ENCODE measurements at places on chromosomes 4 and X.

DNA sequence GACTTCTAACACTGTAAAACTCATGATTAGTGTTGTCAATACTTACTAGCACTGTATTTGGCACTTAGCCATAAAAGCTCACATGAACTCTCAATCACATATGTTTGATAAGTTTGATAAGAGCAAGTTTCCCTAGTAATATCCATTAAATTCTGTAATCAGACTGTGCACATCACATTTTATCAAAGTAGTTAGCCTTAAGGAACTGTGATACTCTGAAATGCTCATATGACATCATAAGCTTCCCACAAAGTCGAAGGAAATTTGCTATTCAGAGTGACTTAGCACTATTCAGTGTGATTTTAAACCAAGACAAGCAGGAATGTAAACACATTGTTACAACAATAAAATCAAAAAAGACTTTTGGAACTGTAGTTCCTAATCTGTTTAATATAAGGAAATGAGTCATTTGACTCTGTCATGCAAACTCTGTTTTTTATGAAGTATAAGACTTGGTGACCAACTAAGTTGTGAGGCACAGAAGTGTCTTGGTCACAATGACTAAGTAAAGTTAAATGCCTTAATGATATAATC is 6.7 kb downstream of the SLC7A11 start:
- no peak for DNase-seq

DNA sequence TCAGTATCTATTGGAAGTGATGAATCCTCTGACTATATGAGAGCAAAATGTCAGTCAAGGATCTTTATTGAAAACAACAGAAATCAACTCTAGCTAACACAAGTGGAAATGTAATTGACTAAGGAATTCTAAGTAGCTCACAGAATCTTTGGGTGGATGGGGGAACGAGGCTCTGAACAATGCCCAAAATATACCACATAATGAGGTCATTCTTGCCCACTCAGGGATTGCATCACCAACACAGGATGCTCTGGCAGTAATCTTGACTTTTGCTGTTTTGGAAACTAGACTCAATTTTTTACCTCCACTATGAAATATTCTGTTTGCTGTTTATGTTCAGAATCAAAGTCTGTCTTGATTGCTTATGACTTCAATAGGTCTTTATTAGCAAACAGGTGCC is 127.4 kb upstream of the UNC5C start:
- no peak for DNase-seq

GRCh38 chr4:121236353-121237068 is 72.4 kb upstream of the TNIP3 start:
- no peak for DNase-seq

GRCh38 chrX:38400389-38400910 is 48.0 kb downstream of the OTC start:
- DNase-seq = no peak

- no peak for DNase-seq
These were observed 47.8 kb downstream of the CRLF2 start for GRCh38 chrX:1164322-1165288.

DNA sequence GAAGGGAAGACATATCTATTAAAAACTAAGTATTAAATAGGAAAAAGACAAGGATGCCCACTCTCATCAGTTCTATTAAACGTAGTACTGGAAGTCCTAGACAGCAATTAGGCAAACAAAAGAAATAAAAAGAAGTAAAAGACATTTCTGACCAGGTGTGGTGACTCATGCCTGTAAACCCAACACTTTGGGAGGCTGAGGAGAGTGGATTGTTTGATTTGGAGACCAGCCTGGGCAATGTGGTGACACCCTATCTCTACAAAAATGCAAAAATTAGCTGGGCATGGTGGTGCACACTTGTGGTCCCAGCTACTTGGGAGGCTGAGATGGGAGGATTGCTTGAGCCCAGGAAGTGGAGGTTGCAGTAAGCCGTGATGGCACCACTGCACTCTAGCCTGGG is 1071.8 kb downstream of the FAT4 start:
- DNase-seq = no peak

DNA sequence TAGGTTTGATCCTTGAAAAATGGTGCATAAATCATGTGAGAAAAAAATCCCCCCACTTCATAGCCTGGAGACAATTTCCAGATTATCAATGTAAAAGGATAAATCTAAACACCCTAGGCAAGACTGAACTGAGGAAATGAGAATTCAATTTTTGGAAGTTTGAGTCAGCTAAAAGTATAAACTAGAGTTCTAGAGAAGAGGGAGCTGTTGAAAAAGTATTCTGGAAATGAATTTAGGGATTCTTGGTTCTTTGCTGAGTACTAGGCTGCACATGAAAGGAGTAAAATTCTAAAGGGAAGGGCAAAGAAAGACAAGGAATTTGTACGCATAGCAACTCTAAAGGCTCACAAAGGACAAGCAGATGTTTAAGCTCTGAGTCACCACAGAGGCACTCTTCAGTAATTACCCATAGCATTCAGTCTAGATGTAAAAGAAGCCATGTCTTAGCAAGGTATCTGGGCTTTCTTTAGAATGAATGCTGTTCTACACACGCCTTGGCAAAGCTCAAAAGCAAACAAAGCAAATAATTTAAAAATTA is 896.5 kb downstream of the PDHA2 start:
- no peak for DNase-seq

GRCh38 chrX:22165732-22166457 is 106.8 kb upstream of the CBLL2 start:
- no peak for DNase-seq

GRCh38 chrX:69138512-69138911 is 26.7 kb downstream of the PJA1 start:
- no peak for DNase-seq

DNA sequence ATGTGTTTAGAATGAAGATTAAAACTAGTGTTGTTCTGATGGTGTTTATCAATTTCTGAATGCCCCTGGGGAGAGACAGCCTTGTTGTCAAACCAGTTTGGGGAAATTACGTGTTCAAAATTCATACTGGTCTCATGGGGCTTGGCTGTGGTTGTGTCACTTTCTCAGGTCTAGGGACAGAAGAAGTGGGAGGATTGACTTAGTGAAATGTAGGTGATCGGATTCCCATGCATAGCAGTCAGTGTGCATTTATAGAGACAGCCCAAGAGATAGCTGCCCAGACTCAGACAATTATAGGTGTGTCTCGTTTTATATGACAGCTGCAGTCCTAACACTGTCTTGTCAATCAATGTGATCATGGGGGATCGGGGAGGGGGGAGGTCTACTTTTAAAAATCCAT is 94.4 kb upstream of the CLCN4 start:
- DNase-seq = no peak

- DNase-seq = no peak
These were observed 11.2 kb upstream of the TAB3 start for GRCh38 chrX:30900227-30900626.

- no peak for DNase-seq
These were observed 332.8 kb downstream of the GASK1B start for GRCh38 chr4:157840034-157840433.

DNA sequence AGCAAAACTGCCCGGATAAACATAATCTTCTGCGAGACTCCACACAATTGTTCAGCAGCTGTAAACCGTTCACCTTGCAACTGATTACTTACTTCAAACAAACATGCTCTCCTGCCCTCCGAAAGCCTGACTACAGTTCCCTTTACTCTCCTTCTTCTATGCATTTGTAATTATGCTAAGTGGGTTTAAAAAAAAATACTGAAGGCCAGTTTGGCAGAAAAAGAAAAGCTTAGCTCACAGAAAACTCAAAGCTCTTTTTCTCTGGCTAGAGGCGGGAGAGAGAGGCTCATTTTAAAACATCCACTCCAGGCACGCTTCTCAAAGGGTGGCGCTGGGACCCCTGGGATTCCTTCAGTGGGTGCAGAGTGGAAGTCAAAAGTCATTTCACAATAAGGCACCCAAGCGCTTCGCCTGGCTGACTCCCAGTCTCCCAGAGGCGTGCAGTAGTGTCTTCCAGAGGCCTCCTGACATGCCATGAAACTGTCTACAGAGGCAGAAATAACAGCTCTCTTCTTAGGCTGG is 1.9 kb downstream of the DHRSX start:
- DNase-seq = no peak

- DNase-seq = no peak
These were observed 366.7 kb upstream of the FAM241A start for GRCh38 chr4:111778543-111778942.

DNA sequence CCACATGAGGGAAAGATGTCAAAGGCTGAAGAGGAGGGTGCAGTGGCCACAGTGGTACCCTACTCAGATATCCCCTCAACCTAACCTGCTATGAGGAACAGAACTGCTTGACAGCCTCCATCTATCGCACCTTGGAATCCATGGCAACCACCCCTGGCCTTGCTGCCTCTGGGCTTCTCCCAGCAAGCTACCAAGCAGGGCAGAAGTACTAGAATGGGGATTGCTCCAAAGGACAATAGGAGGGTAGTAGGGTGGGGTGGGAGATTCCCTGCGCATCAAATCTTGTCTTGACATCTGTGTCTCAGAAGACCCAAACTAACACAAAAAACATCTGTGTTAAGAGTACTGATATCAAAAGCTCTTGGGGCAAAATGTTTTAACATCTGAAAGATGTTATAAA is 118.2 kb downstream of the FBXW7 start:
- DNase-seq = no peak

- DNase-seq = no peak
These were observed 48.2 kb upstream of the CDKN2AIP start for GRCh38 chr4:183396227-183396637.

DNA sequence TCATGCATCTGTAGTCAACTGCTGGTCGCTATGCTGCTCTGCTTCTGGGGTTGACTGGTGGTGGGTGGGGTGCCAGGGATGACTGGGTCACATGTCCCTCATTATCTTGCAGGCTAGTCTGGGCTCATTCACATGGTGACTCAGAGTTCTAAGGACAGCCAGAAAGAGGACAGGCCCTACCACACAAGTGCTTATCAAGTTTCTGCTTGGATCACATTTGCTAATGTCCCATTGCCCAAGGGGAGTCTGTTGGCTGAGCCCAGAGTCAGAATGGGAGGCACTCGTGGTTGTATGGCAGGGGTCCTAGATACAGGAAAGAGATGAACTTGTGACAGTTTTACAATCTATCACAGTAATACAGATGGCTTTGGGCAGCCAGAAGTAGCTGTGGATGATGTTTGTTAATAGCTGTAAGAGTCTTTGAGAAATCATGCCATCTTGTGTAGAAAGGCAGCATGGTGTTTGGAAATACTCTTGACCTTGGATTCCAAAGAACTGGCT is 221.3 kb downstream of the GPAT3 start:
- DNase-seq = no peak

DNA sequence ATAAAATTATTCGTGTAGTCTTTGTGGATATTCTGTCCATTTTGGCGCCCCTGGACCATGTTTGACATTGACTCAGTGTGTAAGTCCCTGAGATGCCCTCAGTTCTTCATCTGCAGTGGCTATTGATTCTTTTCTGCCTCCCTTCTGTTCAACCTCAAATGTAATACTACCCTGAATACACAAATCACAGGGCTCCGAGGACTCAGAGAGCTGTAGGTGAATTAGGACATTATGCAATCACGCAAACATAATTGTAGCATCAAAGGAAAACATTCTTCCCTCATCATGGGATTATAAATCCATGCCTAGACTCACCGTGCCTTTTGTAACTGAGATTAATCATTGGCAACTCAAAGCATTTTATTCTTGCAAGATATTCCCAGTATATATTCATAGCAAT is 161.4 kb upstream of the PACRGL start:
- DNase-seq = no peak

DNA sequence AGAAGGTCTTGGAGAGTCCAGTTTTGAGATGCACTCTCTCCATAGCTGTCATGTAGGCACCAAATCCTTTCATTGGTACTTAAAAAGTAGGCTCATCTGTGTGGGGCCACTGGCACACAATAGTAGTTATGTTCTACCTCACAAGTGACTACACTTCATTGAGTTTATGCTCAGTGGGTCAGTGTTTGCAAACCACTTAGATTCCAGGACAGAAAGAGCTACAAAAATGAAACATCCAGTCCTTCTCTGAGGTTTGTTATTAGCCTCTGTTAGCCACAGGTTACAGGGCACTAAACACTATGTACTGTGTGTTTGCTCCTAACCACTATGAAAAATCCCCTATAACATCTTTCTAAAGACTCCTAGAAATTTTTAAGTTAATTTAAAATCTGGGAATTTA is 13.8 kb downstream of the RAB28 start:
- DNase-seq = no peak

DNA sequence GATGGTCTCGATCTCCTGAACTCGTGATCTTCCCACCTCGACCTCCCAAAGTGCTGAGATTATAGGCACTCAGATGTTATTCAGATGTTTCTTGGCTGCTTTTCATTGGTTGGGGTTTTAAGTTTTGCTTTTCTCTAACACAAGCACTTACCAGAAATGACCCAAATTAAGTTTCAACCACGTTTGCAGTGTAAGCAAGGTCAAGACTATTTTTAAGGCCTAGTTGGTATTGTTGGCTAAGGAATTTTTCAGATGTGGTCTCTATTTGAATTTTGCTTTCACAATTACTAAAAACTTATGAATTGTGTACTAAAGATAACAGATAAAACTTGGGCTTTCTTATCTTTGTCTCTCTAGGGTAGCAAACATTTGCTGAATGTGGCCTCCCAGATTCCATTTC is 1756.9 kb upstream of the TENM3 start:
- no peak for DNase-seq

DNA sequence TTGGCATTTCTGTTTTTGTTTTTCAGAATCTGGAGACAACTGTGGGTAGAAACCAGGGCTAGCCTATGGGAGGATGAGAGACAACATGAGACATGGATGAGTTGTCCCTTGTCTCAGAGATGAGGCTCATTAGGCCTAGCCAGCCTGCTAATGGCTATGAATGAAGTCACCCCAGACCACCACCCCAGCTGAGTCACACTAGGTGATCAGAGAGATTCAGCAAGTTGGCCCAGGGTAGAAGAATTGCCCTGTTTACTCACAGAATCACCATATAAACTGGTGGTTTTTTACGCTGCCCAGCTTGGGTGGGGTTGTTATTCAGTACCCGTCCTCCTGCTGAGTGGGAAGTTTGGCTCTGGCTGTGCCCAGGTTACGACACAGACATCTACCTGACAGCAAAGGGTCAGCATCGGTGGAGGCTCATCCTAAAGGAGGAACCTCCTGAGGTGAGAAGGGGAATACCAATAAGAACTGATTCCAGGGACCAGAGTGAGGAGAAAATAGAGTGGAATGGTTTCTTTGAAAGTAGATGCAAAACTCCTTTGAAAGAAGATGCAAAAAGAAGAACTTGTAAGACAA is 17.2 kb upstream of the ARSJ start:
- no peak for DNase-seq

DNA sequence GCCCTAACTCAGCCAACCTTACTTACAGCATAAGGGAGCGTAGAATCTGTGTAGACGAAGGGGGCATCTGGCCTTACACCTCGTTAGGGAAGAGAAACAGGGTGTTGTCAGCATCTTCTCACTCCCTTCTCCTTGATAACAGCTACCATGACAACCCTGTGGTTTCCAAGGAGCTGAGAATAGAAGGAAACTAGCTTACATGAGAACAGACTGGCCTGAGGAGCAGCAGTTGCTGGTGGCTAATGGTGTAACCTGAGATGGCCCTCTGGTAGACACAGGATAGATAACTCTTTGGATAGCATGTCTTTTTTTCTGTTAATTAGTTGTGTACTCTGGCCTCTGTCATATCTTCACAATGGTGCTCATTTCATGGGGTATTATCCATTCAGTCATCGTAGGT is 14.6 kb downstream of the PLP1 start:
- DNase-seq = no peak
